Activated naive CD8-positive, alpha-beta T cell treated with anti-CD3 and anti-CD28 coated beads for 36 hours (primary cell): ENCODE measurements at places on chromosomes 6 and 20. TPM values are rescaled to one million over a fixed set of nuclear protein-coding genes. Genes with fewer than 3 reads are reported as not detected.

- H3K27me3 ChIP-seq = no peaks in the 10 kb centered on the region
- peak; percentile 3 for DNase-seq
- no peak overlapping the region for H3K27ac ChIP-seq
- no peaks in the 10 kb centered on the region for H3K4me1 ChIP-seq
Measured at GRCh38 chr6:128327890-128328289, 192.5 kb downstream of the PTPRK start.

GRCh38 chr6:163323705-163324104 is 90.8 kb upstream of the QKI start:
- no peak for DNase-seq
- H3K27ac ChIP-seq = no peak overlapping the region
- H3K36me3 ChIP-seq = no peaks in the 10 kb centered on the region
- no peaks in the 10 kb centered on the region for H3K4me1 ChIP-seq
- peaks cover 22% of the 10 kb centered on the region for H3K27me3 ChIP-seq

DNA sequence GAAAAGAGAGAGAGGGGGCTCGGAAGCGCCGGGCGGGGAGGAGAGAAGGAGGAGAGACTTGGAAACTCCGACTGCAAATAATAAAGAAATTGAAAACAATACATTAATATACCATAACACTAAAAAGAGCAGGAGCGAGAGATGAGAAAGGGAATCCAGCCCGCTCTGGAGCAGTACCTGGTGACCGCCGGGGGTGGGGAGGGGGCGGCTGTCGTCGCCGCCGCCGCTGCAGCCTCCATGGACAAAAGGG is 338 bp downstream of the E2F3 start:
- peaks cover 23% of the 10 kb centered on the region for H3K36me3 ChIP-seq
- H3K4me3 ChIP-seq = peak overlapping the region; percentile 91
- H3K27ac ChIP-seq = peak overlapping the region; percentile 99
- peaks cover 35% of the 10 kb centered on the region for H3K4me1 ChIP-seq
- DNase-seq = no peak
- H3K27me3 ChIP-seq = peaks cover 3% of the 10 kb centered on the region

- peaks cover 5% of the 10 kb centered on the region for H3K4me1 ChIP-seq
- no peak overlapping the region for H3K27ac ChIP-seq
- peaks cover 26% of the 10 kb centered on the region for H3K36me3 ChIP-seq
Measured at GRCh38 chr6:41098366-41098765, 25.6 kb downstream of the NFYA start.

DNA sequence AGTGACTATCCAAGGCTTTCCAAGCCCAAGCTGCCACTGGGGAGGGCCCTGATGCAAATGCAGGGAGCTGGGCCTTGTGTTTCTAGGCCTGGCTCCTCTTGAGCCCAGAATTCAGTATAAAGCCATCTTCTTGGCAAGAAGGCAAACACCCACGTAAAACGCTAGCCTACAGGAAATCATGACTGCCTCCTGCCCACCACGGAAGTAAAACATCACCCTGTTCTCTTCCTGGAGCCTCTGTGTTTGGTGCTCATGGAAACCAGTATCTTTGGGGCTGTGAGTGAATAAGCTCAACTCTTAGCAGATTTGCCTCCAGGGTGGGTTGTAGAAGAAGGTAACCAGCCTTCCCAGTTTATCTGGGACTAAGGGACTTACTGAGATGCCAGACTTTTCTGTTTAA is 271.0 kb downstream of the ZNF217 start:
- H3K27me3 ChIP-seq = no peaks in the 10 kb centered on the region
- peak; percentile 16 for DNase-seq
- H3K27ac ChIP-seq = peak overlapping the region; percentile 88
- peaks cover 4% of the 10 kb centered on the region for H3K36me3 ChIP-seq
- peaks cover 13% of the 10 kb centered on the region for H3K4me1 ChIP-seq

DNA sequence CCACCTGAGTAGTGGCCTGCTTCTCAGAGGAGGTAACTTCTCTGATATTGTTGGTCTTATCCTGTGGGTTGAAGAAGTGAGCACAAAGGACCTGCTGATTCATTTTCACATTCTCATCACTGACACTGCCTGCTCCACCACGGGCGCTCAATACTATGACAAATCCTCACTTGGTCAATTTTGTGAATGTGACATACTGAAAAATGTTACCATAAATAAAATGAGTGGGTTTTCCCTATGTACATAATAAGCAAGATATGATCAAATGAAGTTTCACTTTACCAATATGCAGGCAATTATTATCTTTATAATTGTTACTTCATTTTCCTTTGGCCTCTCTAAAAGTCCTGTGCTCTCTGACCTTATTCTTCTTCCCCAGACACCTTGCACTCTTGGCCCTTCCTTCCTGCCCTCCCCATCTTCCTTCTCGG is 71.5 kb upstream of the RIPOR2 start:
- peaks cover 1% of the 10 kb centered on the region for H3K36me3 ChIP-seq
- H3K27me3 ChIP-seq = no peaks in the 10 kb centered on the region
- peak overlapping the region; percentile 62 for H3K4me3 ChIP-seq
- peak; percentile 54 for DNase-seq
- H3K27ac ChIP-seq = peak overlapping the region; percentile 92

- H3K27me3 ChIP-seq = no peaks in the 10 kb centered on the region
- peaks cover 27% of the 10 kb centered on the region for H3K4me1 ChIP-seq
- H3K27ac ChIP-seq = no peak overlapping the region
Measured at GRCh38 chr20:1337441-1337840, 8.5 kb upstream of the SDCBP2 start.

- peaks cover 52% of the 10 kb centered on the region for H3K4me1 ChIP-seq
- peak overlapping the region; percentile 88 for H3K4me3 ChIP-seq
- no peak for DNase-seq
- H3K27me3 ChIP-seq = no peaks in the 10 kb centered on the region
Measured at GRCh38 chr6:53059648-53060589, 5.3 kb upstream of the FBXO9 start.

GRCh38 chr6:72521684-72522083 is 100.2 kb upstream of the KCNQ5 start:
- H3K36me3 ChIP-seq = no peaks in the 10 kb centered on the region
- H3K27me3 ChIP-seq = peaks cover 5% of the 10 kb centered on the region
- no peaks in the 10 kb centered on the region for H3K4me1 ChIP-seq
- H3K4me3 ChIP-seq = no peak overlapping the region
- no peak for DNase-seq

GRCh38 chr20:59749301-59749700 is 145.0 kb downstream of the PHACTR3 start:
- no peaks in the 10 kb centered on the region for H3K4me1 ChIP-seq
- peaks cover 17% of the 10 kb centered on the region for H3K27me3 ChIP-seq
- H3K4me3 ChIP-seq = no peak overlapping the region

DNA sequence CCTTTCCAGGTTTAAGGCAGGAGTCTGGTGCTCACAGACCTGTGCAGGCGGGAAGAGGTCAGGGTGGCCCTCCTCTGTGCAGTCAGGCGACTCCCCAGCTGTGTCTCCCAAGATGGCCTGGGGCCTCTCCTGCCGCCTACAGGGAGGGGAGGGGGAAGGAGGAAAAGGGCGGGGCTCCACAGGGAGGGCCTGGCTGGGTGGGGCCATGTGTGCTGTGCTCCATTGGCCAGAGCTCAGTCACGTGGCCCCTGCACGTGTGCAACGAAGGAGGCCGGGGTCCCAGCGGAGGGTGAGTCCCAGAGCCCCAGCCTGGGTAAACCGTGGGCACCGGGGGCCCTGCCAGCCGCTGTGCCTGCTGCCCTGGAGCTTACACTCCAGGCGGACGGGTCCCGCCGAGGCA is 211.6 kb downstream of the ZDHHC14 start:
- no peak overlapping the region for H3K4me3 ChIP-seq
- H3K36me3 ChIP-seq = peaks cover 8% of the 10 kb centered on the region
- DNase-seq = no peak
- H3K27ac ChIP-seq = no peak overlapping the region
- H3K27me3 ChIP-seq = no peaks in the 10 kb centered on the region

DNA sequence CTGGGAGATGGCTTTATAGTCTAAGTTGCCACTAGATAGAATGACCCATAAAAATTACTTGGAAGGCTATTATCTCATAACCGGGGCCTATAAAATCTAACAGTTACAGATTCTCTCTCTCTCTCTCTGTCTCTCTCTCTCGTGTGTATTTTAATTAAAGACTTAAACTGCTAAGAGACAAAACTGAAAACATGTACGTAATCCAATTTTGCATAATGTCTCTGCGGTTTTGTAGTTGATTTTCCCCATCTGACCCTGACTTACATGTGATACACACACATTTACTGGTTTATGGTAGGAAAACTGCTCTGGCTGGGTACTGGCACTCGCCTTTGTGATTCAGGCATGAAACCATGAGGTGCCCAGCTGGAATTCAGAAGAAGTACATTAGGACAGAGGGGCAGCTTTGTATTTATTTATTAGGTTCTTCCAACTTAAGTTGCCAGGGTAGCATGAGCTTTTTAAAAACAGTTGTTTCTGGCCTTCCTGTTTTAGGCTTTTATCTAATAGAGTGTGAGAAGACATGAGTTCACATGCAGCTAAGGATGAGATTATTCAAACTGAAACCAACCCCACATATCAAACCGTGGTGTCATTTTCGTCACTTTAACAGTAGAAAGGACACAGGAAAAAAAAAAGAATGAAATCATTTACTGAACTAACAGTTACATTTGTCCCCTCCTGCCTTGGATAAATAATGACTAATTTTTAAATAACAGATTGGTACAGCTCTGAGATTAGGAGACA is 182.5 kb downstream of the GMPR start:
- peak overlapping the region; percentile 99 for H3K27ac ChIP-seq
- peaks cover 6% of the 10 kb centered on the region for H3K36me3 ChIP-seq
- H3K4me1 ChIP-seq = peaks cover 39% of the 10 kb centered on the region

Gene SLPI
- not detected for total RNA-seq

Gene NOP56
- total RNA-seq = 970 TPM

Gene IRAK1BP1
- 3.5 TPM for total RNA-seq
